Urinary bladder (tissue), 4 donors: ENCODE measurements at places on chromosomes 1 and 21. TPM values are rescaled to one million over a fixed set of nuclear protein-coding genes. Genes with fewer than 3 reads are reported as not detected.

RGS4 gene
- 4.0 TPM for polyA plus RNA-seq

SLAMF9 gene
- polyA plus RNA-seq, result not detected

PLA2G5 gene
- polyA plus RNA-seq, result 31.9 TPM

SF3B4 gene
- 54.0 TPM for polyA plus RNA-seq

SFN gene
- polyA plus RNA-seq, result 23.5 TPM

APCS gene
- 1.1 TPM for polyA plus RNA-seq

SPATA1 gene
- 0.24 TPM for polyA plus RNA-seq

ATAD3B gene
- polyA plus RNA-seq, result 14.3 TPM

MAP10 gene
- polyA plus RNA-seq, result 2.4 TPM

GON4L gene
- 17.6 TPM for polyA plus RNA-seq

ADAMTS1 gene
- 299 TPM for polyA plus RNA-seq

ZNF593OS gene
- polyA plus RNA-seq, result 0.18 TPM

ATF3 gene
- 118 TPM for polyA plus RNA-seq

ARV1 gene
- 24.8 TPM for polyA plus RNA-seq

ZSWIM5 gene
- polyA plus RNA-seq, result 3.6 TPM

FOXO6 gene
- polyA plus RNA-seq, result 1.2 TPM

DCST2 gene
- 1.2 TPM for polyA plus RNA-seq

PROK1 gene
- polyA plus RNA-seq, result 5.3 TPM

FCRL6 gene
- polyA plus RNA-seq, result 0.20 TPM

MAP3K21 gene
- 0.44 TPM for polyA plus RNA-seq

UHMK1 gene
- 13.3 TPM for polyA plus RNA-seq

DARS2 gene
- polyA plus RNA-seq, result 6.5 TPM

LRRC71 gene
- not detected for polyA plus RNA-seq

RHOU gene
- 44.0 TPM for polyA plus RNA-seq

AUNIP gene
- 0.11 TPM for polyA plus RNA-seq
